ENCODE measurements at places on chromosomes 12 and 14.

DNA sequence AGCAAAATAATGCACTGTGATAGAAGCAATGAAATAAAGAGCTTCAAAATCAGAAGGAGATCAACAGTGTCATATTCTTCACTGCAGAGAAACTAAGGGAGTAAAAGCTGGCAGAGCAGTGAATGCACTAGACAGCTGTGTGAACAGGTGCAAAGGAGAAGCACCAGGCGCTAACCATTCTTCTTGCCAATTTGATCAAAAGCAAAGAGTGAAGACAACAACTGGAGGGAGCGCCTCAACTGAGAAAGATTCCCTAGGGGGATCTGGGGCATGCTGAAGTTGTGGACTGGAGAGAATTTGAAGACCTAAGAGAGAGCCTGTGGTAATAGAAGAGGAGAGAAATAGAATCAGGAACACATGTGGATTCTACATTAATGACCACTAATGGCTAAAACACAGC lies 50.4 kb upstream of the OVCH1 start:
- ATAC-seq: no peak

- ATAC-seq: no peak
These were observed 29.7 kb downstream of the PRMT8 start for GRCh38 chr12:3520711-3521110.

GRCh38 chr14:92563359-92563758 lies 49.8 kb downstream of the RIN3 start:
- peak; percentile 94 for ATAC-seq

DNA sequence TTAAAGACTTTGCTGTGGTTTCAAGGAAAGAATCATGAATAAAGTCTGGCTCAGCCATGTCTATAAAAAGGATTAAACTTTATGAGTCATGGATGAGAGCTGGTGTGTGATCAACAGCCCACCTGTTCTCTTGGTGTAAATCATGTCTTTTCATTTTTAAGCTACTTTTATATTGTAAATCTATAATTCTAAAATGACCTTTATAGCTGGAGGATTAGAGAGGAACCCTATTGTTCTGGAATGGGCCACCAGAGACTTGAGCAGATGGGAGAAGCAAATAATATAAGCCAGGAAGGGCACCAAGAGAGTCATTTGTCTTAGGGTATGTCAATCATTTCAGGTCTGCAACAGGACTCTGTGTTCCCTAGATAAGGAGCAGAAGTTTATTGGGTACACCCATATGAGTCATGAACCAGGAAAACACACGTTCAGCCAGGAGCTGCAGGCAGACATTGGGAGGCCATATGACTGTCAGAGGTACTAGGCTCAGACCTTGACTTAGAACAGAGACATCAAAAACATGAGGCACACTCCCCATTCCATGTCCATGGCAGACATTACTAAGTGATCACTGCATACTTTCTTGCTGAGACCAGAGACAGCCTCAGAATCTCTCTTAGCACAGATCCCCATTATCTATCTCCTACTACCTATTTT lies 49.3 kb downstream of the NDUFA12 start:
- ATAC-seq: no peak

- peak; percentile 39 for ATAC-seq
These were observed 13.2 kb upstream of the TIGAR start for GRCh38 chr12:4307593-4308333.

DNA sequence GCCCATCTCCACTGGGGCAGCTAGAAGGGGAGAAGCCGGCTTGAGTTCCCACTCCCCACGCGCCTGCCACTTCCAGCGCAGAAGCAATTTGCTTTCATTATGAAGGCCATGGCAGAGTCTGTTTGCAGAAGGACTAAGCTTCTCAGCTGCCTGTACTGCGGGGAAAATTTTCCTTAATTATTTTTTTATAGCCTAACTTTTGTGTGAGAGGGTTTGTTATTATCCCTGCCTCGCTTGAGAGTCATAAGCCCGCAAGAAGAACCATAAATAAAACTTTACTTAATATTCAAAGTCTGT lies 56.0 kb upstream of the DLK1 start:
- no peak for ATAC-seq

DNA sequence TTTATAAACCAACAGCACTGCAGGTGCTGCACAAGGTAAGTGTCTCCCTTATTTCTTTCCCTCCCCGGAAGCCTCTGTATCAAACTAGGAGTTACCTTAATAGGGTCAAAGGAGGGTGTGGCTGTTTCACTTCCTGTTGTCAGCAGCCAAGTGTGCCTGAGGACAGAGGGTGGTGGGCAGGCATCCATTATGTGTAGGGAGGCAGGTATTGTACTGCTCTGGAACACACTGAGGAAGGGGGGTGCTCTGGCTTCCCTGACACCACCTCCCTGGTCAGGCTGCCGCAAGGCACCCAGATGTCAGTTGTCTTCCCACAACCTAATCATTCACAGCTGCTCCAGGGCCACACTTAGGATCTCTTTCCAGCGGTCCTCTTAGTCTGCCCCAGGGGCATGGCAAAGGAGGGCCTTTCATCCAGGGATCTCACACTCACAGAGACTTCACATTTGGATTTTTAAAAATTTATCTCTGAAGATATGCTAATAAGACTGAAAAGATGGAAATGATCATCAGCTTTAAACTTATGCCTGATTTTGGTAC lies 132.0 kb upstream of the ARHGAP5 start:
- ATAC-seq: peak; percentile 86

DNA sequence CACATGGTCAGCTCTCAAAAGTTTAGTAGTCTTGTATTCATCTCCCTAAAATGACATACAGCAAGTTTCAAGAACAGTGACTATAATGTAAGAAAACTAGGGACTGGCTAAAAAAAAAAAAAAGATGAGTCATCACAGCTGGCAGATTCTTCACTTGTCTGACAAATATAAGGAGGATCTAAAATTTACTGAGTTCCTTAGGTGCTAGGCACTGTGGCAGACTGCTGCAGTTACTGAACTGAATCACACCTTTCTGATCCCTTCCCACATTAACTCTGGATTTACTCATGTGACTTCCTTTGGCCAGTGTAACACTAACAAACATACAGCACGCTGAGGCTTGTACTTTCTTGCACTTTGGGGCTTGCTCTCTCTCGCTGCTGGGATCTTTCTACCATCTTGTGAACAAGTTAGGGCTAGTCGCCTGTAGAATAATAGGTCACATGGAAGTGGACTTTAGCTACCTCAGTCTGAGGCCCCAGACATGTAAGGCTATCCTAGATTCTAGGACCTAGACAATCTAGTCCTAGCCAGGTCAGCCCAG lies 32.1 kb downstream of the BAZ1A start:
- no peak for ATAC-seq

DNA sequence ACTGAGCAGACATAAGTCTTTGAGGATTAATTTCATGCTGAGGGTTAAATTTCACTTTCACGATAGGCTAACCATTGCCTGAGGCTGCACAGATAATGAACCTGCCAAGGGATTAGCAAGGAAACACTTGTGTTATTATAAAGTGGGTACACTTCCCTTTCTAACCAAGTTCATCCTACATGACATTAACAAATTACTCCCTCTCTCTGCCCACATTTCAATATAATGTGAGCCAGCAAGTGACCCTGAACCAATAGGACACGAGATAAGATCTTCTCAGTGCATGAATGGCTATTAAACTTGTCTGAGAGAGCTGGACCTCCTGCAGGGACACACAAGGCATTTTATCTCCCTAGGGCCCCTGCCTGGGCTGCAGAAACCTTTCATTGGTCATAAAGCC lies 173.5 kb downstream of the PAX9 start:
- ATAC-seq: no peak

DNA sequence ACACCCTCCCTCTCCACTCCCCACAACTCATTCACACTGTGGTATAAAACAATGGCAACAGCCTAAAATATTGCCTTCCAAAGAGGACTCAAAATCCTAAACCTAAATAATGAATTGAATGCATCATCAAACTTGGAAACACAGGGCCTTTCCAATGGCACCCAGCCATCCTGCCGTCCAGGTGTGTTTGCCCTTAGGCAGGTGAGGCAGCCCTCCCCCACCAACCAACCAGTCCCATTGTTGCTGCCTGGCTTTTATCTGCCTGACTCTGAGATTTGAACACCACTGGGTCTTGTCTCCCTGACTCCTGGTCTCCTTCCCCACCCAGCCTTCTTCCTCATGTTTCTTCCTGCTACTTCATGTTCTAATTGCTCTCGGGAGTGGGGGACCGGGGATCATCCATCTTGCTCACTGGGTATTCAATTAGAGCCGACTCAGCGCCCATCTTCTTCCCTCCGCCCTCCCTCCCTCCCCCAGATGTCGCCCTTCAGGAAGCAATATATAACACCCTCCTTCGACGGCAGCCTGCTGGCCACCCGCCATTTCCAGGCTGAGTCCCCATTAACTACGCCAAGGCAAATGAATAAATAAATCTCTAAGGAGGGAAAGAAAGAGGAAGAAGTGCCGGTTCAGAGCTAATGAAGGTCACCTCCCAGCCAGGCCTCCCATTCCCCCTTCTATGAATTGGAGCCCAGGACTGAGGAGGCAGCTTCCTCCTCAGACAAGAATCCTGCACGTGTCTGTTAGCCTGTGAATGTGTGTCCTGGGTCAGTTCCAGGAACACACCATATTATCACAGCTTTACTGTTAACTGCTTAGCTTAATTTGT lies 36.3 kb upstream of the NTF3 start:
- ATAC-seq: no peak

DNA sequence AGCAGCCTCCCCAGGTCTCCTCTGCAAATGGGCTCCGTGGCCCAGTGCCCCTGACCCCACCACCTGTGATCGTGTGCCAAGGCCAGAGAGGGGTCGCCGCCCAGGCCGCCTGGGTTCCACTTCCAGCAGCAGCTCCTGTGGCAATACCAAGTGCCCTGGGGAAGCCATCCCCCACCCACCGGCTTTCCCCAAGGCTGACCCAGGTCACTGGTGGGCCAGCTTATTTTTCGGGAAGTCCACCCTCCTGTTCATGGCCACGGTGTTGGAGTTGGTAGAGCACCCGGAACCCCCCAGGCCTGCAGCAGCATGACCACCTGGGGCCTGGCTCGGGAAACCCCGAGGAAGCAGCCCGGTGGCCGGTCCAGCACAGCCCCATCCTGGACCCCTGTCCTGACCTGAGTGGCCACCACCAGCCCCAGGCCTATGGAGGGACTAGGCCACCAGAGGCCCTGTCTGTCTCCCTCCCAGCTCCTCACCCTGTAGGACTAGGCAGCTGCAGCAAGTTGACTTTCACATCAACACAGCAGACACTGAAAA lies 40.8 kb upstream of the OASL start:
- ATAC-seq: no peak

DNA sequence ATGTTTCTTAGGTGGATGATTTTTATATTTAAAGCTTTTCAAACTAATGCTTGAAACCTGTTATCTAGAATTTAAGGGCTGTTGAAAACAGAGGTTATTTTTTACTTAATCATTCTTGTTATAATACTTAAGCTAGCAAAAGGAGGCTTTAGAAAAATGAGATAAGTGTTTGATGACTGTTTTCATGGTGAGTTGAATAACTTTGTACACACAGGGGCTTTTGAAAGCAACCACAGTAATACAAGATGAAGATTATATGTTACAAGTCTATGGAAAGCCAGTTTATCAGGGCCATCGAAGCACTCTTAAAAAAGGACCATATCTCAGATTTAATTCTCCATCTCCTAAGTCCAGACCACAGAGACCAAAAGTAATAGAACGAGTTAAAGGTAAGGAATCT lies 33.3 kb downstream of the KIAA0586 start:
- ATAC-seq: no peak

- ATAC-seq: no peak
These were observed 852.3 kb upstream of the TMEM132C start for GRCh38 chr12:127414636-127415035.

DNA sequence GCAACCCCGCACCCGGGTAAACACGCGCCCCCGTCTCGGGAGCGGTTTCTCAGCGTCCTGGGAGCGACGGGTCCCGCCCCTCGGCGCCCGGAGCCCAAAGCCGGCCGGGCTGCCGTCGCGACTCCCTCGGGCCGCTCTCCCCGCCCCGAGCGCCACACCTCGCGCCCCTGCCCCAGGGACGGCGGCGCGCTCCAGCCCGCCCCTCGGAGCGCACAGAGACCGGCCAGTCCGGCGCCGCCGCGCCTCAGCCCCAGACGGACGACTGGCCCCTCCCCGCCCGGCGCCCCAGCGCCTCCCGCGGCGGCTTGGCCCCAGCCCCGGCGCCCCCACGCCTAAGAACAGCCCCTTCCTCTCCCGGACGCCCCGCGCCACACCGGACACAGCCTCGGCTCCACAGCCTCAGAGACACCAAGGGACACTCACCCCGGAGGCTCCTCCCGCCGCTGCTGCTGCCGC lies 411 bp downstream of the BTBD7 start:
- peak; percentile 82 for ATAC-seq

DNA sequence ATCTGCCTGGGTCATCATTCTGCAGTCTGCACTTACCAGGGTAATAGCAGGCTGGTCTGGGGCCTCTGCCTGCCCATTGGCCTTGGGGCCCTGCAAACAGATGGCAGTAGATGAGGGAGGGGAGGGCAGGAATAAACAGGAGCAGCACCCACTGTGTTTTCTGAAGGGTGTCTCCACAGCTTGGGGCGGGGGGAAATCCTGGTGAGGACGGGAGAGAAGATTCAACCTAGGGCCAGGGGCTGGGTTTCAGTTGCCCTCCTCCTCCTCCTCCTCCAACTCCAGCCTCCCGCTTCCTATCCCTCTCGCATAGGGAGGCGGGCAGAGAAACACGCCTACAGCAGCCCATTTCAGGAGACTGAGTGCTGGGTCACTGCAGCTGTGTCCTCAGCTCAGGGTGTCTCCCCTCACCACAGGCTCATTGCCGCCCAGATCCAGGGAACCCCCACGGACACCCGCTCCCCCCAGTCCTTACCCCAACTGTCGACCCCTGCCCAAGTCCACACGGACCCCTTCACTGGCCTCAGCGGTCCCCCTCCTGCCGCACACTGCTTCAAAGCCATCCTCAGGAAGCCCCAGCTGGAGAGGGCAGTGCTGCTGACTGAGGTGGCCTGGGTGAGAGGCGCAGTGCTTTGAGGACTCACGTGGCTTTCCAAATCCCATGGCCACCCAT lies 9.1 kb upstream of the KRT80 start:
- no peak for ATAC-seq

DNA sequence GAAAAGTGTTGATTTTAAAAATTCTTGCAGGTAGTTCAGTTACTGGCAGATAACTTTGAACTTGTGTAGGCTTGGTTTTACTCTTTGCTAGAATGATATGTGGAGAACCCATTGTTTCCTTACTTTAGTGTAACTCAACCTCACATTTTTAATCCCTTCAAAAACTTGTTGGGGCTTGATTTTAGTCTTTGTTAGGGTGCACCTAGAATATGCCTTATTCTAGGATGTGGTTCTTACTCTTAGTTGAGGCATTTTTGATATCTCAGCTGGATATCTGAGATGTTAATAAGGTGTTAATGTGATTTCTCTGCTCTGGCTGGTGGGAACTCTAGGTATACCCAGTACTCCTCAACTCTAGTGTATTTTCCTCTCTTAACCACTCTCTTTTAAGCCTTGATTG lies 10.0 kb downstream of the MNAT1 start:
- ATAC-seq: no peak

DNA sequence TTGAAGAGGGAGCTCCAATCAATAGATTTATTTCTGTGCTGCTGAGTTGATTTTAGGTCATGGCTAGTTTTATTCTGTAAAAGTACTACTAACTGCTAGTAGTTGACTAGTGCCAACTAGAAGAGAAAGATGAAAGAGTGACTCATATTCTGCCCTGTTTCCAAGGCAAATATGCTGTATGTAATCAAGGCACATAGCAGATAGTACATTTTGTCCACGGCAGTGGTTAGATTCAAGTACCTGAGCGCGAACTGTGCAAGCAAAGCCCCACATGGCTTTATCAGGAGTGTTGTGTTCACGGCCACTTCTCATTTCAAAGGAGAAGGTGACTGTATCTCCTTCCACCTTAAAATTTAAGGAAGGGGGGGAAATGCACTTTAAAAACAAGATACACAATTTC lies 126.8 kb downstream of the TRAFD1 start:
- ATAC-seq: no peak

- no peak for ATAC-seq
These were observed 17.8 kb downstream of the OLR1 start for GRCh38 chr12:10154145-10154496.
